ENCODE measurements at places on chromosomes 2 and 18.
A peak's percentile ranks its signal among the peaks of the same experiment; 100 is the strongest.

GRCh38 chr2:101127319-101128056, 23.7 kb downstream of the TBC1D8 start:
- DNase-seq: no peak

- no peak for DNase-seq
Observed at GRCh38 chr2:45199973-45200372, 190.7 kb upstream of the SIX2 start.

- DNase-seq: no peak
Observed at GRCh38 chr18:32366586-32367538, 103.8 kb downstream of the GAREM1 start.

GRCh38 chr2:26970244-26970927, at the start of gene MAPRE3:
TSS of gene MAPRE3 (plus strand) at chr2:26970637. CDS start at chr2:27022219, 51,582 bp downstream.
- DNase-seq: peak; percentile 57

DNA sequence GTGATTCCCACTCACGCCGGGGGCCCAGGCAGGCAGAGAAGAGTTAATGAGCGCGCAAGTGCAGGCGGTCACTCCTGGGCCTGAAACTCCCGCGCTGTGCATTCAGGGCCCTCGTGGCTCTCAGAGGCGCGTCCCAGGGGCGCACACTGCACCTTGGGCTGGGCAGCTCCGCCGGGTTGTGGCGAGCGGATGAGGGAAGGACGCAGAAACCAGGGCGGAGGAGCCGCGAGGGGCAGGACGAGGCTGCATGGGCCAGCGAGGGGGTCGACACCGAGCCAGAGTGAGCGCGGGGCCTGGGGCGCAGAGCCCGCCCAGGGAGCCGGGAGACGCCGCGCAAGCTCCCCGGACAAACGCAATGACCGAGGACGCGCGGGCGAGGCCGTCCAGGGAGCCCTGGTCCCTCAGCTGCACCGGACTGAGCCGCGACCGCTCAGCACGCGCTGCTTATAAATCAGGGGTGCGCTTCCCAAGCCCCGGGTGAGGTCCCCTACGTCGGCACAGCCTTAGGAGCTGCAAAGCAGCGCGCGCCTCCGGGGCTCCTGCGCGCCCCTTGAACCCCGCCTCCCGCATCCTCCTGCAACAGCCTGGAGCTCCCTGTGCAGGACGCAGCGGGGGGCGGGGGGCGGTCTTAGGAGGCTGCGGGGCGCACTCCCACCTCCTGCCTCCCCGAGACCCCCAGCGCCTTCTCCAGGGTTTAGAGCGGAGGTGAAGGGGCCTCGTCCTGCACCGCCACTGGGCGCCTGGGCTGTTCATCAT, 180.2 kb upstream of the ALKAL2 start:
- no peak for DNase-seq

- DNase-seq: no peak
Observed at GRCh38 chr18:7856116-7856515, 289.0 kb downstream of the PTPRM start.

- DNase-seq: no peak
Observed at GRCh38 chr18:75638223-75638775, 210.8 kb upstream of the SMIM21 start.

DNA sequence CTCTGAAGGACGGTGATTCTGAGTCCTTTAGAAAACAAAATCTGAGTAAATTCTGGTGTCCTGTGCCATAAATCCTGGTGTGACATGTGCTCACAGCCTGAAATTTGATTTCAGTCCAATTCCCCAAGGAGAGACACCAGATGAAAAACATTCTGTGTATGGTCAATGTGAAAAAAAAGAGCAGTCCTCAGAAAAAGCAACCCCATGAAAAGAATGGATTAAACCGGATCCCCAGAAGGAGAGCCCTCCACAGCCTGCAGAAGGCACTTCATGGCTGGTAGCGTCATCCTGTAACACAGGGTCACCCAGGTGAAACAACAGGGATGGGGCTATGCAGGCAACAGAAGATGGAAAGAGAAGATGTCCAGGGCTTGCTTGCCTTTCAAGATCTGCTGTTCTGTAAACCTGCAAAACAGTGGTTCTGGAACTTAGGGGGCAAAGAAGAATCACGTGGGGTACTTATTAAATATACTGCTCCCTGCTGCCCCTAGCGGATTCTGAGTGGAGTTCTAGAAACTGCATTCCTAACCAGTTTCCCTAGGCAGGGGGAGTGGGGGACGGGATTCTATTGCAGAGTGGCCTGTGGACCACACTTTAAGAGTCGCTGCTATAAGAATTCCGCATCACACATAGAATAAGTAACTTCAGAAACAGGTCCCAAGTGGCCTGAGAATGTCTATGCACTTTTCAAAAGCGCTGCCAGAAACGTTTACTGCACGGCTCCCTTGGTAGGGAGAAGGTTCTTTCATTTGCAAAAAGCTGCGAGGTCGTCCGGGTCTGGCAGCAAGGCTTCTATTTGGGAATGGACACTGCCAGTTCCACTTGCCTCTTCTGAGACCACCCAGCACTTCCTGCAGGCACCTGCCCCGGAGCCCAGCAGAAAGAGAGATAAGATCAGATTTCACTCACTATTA, 118.9 kb upstream of the ARL5A start:
- no peak for DNase-seq

DNA sequence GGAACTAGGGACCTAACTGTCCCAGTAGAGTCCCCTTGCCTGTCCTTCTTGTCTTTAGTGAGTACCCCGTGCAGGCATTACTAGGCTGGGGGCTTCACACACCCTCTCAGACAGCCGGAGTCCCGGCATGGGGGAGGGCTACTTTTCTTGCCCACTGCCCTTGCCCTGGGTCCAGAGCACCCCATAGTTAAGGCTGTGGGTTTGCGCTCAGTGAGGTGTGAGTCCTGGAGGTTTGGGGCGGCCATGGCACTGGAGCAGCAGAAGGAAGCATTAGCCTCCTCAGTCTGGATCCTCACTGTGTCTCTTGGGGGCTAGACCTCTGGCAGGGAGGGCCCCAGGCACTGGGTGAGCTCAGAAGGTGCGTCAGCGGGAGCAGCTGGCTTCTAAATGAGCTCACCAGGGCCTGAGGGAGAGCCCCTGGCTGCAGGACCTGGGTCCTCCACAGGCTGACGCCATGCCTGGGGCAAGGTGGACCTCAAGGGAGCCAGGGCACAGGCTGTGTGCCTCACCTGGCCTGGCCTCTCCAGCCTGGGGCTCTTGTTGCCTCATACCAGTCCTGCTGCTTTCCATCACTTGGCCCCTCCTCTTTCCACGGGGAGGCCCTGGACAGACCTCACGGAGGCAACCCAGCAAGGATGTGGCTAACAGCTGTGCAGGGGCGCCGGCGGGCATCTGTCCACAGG, 27.4 kb downstream of the HS6ST1 start:
- no peak for DNase-seq

- DNase-seq: no peak
Observed at GRCh38 chr18:28689588-28689987, 512.7 kb upstream of the CDH2 start.

DNA sequence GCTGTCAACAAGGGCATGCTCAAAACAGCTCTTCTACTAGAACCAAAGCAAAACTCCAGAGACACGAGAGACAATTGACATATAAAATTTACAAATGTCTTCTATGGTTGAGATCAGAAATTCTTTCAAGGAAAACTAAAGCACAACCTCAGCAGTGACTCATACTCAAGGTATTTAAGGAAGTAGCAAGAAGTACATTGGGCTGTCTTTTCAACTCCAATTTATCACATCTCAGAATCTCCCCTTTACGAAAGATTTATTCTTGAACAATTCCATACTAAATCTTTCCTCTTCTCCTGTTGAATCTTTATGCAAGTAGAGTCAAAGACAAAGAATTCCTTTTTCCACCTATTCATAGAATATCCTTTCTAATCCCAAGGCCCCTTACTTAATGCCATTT, 324.0 kb downstream of the IRS1 start:
- DNase-seq: no peak

DNA sequence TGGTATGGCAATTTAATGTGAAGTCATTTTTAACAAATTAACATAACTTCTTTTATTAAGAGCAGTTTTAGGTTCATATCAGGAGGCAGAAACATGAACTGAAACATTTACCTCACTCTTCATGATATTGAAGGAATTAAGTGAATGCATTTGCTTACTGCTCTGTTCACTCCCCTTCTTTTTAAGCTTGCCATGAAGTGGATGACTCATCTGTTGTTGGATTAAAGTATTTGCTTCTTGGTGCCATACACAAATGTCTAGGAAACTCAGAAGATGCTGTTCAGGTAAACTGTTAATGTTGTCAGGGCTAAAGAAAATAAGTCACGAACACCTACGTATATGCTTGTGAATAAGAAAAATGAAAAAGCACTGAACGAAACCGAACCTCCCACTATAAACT, 10.2 kb upstream of the CABYR start:
- no peak for DNase-seq

DNA sequence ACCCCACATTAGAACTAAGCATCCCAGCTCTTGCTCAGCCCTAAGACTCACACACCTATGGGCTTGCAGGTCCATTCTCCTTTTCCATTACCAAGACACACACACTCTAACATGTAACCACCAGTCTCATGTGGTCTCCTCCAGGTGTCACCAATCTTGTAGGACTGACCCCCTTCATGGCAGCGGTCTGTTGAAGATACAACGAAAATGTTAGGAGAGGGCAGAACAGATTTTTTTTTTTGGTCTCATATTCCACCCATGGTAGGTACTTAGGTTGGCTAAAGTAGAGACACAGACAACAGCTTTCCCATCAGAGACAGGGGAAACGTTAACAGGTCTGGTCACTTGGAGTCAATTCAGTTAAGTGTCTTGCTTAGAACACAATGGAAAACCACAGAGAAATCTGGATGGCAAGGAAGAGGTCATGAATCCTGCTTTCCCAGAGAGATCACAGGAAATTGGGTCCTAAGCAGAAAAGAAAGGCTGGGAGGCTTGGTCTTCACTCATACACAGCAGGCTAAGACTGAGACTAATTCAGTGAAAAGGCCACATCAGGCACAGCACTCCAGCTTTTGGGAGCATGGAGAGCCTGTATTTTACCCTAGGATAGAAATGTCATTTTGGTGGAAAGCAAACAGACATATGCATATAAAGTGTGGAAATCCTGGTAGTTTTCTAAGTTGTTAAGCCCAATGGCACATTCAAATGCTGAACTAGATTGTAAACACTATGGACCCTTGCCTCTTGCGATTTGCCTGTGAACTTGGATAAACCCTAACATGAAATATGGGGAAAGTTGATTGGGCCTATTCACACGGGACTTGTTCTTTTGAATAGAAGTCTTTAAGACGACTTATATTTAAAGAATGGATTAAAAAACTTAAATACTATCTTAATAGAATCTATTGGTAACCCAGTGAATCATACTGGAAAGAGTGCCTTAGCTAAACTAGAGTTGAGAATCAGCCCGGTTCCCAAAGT, 3.8 kb downstream of the FN1 start:
- DNase-seq: no peak

- no peak for DNase-seq
Observed at GRCh38 chr2:75208738-75209137, 9.4 kb upstream of the TACR1 start.

DNA sequence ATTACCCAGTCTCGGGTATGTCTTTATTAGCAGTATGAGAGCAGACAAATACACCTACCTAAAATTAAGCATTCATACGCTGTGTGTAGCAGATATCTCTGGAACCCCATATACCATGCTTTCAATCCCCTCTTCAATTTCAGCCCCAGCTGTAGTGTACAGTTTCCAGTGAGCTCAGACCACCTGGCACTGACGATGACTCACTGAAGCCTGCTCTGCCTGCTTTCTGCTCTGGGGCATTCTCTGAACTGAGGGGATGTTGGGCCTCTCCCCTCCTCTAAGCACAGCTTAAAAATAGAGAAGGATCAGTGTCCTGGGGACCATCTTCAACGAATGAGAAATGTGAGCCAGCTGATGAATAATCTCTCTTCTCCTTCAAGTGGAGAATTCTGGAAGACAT, 8.7 kb upstream of the CCL20 start:
- DNase-seq: no peak
